ENCODE measurements at places on chromosomes 13 and 19.
A peak's percentile ranks its signal among the peaks of the same experiment; 100 is the strongest.

- no peak for DNase-seq
Measured at GRCh38 chr13:79831556-79831955, 350.6 kb downstream of the NDFIP2 start.

- no peak for DNase-seq
Measured at GRCh38 chr19:54208784-54209057, 8.1 kb downstream of the RPS9 start.

DNA sequence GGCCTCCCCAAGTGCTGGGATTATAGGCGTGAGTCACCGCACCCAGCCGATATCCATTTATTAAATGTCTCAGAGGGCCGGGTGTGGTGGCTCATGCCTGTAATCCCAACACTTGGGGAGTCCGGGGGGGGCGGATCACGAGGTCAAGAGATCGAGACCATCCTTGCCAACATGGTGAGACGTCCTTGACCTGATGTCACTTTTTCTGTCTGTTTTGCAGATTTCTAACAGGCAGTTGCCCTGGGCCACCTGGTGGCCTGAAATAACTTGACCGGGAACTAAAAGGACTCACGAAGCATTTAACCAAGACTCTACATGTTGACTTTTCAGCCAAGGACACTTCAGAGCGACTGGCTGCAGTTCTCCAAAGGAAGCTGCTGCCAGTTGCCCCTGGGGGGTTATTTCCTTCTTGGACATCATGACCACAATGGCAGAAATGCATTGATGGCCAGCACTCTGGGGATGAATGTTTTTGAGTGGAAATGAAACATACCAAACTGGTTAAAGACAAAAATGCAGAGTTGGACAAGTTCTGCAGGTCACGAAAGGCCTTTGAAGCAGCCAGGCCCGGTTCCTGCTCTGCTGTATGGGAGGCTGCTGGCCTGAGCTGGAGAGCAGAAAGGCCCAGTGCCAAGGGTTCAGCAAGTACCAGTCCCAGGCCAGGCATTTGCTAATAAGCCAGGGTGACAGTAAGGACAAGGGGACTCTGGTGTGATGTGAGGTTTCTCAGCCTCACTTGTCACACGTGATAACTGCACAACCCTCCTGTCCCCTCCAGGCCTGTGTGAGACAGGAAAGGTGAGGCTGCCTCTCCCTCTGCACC is 8.3 kb downstream of the ZNF837 start:
- no peak for DNase-seq

GRCh38 chr19:33700408-33701013 is 78.8 kb downstream of the CHST8 start:
- DNase-seq: no peak

- DNase-seq: no peak
Measured at GRCh38 chr19:3478409-3479176, 1.7 kb downstream of the SMIM24 start.

DNA sequence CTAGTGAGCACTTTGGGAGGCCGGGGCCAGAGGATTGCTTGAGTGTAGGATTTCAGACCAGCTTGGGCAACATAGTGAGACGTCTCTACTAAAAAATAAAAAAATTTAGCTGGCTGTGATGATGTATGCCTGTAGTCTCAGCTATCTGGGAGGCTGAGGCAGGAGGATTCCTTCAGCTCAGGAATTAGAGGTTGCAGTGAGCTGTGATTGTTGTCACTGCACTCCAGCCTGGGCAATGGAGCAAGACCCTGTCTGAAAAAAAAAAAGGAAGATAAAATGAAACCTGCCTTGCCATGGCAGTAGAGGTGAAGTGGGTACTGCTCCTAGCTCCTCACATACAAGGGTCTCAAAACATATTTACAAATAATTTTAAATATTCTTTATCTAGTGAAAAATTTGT is 7.4 kb downstream of the UCHL3 start:
- no peak for DNase-seq

GRCh38 chr13:110874508-110874960 is 40.3 kb downstream of the ANKRD10 start:
- DNase-seq: peak; percentile 42

- DNase-seq: no peak
Measured at GRCh38 chr19:11769995-11770394, 3.2 kb downstream of the ZNF441 start.

DNA sequence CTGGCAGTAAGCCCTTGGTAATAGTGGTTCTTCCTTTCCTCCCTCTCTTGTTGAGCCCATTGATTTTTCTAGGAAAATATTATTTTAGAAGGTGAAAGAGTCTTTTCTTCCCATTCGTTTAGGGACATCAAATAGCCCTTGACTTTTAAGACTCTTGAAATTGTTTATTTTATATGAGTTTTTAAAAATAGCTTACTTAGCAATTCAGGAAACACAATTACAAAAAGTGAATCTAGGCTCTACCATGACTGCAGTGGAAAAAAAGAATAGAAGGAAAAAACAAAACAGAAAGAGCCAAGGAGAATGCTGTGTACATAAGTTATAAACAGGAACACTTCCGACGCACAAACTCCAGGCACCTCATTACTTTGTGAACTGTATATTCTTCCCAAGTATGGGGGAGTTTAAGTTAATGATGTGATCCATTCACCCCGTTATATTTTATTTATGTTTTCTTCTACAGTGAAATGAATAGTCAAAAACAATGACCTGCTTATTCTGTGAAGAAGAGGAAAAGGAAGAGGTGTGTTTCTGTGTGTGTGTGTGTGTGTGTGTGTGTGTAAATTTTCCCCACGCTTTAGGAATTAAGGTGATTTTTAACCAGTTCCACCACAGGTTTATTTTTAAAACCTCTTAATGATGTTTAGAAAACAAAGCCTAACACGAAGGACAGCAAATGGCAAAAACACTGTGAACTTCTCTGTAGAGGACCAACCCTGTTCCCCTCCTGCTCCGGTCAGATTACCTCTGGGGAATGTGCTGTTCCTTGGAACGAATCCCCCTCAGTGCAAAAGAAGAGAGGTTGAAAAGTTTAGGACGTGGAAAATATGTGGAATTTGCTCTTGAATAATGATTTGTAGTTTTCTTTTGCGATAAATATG is 266.3 kb downstream of the KLF5 start:
- DNase-seq: no peak

DNA sequence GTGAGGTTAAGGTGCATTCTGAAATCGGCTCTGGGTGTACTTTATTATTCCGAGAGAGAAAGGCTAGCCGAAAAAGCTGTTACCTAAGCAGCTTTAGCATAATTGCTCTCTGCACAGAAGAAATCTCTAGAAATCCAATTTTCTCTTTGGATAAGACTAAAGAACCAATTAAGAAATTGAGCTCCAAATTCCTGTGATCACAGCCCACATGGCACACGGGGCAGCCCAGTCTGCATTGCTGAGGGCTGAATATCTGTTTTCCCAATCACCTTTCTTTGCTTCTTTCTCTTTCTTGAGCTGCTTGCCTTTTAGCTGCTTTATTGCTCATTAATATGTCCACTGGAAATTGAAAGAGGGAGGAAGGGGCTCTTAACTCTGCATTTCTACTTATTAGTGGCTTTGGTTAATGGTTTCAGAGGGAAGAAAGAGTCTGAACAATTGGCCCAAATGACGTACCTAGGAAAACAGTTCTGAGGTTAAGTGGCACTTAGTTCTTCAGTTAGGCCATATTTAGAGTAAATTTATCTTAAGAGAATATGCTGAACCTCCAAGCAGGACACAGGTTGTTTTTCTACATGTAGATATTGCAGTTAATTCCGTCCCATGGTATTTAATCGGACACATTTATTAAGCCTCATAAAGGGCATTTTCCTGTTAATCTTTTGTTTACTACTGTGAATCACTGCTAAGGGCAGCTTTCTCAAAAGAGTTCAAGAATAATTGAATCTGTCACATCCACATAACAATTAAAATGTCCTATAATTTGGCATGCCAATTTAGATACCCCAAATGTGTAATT is 265.7 kb downstream of the ABCC4 start:
- no peak for DNase-seq

DNA sequence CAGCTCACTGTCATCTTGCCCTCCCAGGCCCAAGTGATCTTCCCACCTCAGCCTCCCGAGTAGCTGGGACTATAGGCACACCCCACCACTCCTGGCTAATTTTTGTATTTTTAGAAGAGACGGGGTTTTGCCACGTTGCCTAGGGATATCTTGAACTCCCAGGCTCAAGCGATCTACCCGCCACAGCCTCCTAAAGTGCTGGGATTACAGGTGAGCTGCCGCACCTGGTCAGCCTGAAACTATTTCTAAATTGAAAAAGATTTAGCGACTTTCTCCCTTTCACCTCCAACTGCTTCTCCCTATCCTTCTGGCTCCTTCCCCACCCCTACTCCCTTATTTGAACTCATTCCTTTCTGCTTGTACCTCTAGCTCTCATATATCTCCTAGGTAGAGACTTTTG is 19.8 kb upstream of the NAA16 start:
- DNase-seq: no peak

- DNase-seq: no peak
Measured at GRCh38 chr19:4448147-4448985, 9.2 kb downstream of the UBXN6 start.

GRCh38 chr19:30666301-30666803 is 294.2 kb downstream of the ZNF536 start:
- no peak for DNase-seq

- no peak for DNase-seq
Measured at GRCh38 chr13:51330791-51331190, 8.7 kb upstream of the SERPINE3 start.

- no peak for DNase-seq
Measured at GRCh38 chr13:61138857-61139256, 276.8 kb downstream of the PCDH20 start.

GRCh38 chr13:40617801-40618356 is 48.6 kb downstream of the FOXO1 start:
- DNase-seq: no peak

- no peak for DNase-seq
Measured at GRCh38 chr13:86710013-86710412, 910.8 kb upstream of the SLITRK6 start.

- no peak for DNase-seq
Measured at GRCh38 chr13:95723438-95723837, 46.5 kb downstream of the DNAJC3 start.

DNA sequence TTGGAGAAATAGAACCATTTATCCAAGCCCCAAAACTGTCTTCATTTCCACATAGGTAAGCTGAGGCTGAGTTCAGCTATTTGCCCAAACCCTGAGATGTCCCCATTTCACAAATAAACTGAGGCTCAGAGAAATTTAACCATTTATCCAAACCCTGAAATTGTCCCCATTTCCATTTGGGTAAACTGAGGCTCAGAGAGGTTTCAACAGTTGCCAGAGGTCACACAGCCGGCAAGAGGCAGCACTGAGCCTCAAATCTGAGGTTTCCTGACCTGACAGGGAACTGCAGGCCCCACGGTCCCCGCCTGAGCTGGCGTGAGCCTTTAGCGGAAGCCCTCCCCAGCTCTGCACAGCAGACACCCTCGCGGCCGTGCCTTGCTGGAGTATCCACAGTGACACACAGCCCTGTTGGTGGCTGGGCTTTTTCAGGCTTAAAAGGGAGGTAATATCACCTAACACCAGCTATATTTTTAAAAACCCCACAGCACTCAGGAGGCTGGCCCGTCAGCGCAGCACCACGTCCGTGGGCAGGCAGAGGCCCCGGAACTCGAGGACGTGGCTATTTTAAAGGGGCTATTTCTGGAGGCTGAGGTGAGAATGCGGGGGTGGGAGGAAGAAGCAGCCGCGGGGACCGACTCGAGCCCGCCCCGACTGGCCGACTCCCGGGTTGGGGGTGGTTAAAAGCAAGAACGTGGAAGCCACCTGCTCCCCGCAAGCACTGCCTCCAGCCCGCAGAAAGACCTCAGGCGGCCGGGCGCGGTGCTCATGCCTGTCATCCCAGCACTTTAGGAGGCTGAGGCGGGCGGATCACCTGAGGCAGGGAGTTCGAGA is 18.5 kb downstream of the PTPRS start:
- no peak for DNase-seq

- peak; percentile 46 for DNase-seq
Measured at GRCh38 chr19:12965017-12965811, 4.2 kb upstream of the DAND5 start.

- peak; percentile 21 for DNase-seq
Measured at GRCh38 chr19:4368128-4368820, 24.9 kb downstream of the MPND start.

- DNase-seq: no peak
Measured at GRCh38 chr13:21330126-21330861, 128.8 kb downstream of the ZDHHC20 start.

GRCh38 chr13:21894703-21895699 is 224.1 kb downstream of the FGF9 start:
- DNase-seq: no peak

- DNase-seq: no peak
Measured at GRCh38 chr19:57686727-57687126, 5.0 kb downstream of the ZNF551 start.

GRCh38 chr19:17243830-17244617 is 1.7 kb downstream of the NR2F6 start:
- DNase-seq: no peak

DNA sequence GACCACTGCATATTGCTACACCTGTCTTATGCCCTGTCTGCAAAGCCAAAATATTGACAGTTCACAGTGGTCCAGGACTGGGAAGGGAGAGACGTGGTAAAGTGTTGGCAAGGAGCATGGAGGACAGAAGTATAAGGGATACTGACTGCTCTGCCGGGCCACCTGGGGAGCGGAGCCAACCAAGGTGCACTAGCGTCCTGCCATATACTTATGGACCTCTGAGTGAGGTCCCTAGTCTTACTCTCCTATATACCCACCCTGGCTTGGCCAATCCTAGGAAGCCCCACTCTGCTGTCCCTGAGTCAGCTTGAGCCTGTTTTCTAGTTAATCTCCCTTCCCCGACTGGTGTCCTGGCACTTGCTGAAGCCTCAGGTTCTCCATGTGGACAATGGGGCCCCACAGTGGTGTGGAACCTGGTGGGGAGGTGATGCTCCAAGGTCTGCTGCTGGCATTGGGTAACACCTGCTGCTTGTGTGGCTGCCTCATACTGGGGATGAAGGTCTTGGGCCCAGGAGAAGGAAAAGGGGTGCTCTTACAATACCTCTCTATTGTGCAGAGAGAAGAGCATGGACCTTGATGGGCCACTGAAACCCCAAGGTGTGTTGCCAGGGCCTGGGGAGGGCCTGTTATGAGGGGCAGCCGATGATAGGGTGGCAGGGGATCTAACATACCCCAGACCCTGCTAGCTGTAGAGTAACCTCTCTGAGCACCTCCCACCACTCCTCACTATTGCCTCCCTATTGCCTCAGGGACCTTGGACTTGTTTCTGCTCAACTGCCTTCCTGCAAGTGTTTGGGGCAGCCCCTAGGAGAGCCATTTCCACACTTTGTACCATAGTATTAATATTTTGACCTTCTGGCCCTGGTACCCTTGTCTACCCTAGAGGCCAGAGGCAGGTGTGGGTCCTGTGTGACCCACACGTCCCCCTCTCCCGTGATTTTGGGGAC is 6.7 kb upstream of the TRIM28 start:
- DNase-seq: no peak

- no peak for DNase-seq
Measured at GRCh38 chr13:108785844-108786243, 156.4 kb downstream of the MYO16 start.

Measured in C1 segment of cervical spinal cord (tissue), 14 donors.